CD8-positive, alpha-beta memory T cell (primary cell): ENCODE measurements at places on chromosomes 2 and 18. TPM values are rescaled to one million over a fixed set of nuclear protein-coding genes. Genes with fewer than 3 reads are reported as not detected.

Gene SLC38A11
- not detected for total RNA-seq

Gene GRP
- not detected for total RNA-seq

GRCh38 chr2:27581417-27582128, 1.3 kb upstream of the ZNF512 start:
- no peak for DNase-seq
- no peak overlapping the region for H3K27ac ChIP-seq
- peaks cover 42% of the 10 kb centered on the region for H3K4me1 ChIP-seq
- no peaks in the 10 kb centered on the region for H3K27me3 ChIP-seq
- no peak overlapping the region for H3K4me3 ChIP-seq
- H3K36me3 ChIP-seq: no peaks in the 10 kb centered on the region

GRCh38 chr2:71674158-71674851, 220.9 kb downstream of the DYSF start:
- no peaks in the 10 kb centered on the region for H3K4me1 ChIP-seq
- H3K36me3 ChIP-seq: no peaks in the 10 kb centered on the region
- H3K27me3 ChIP-seq: no peaks in the 10 kb centered on the region
- H3K4me3 ChIP-seq: no peak overlapping the region
- no peak overlapping the region for H3K27ac ChIP-seq

DNA sequence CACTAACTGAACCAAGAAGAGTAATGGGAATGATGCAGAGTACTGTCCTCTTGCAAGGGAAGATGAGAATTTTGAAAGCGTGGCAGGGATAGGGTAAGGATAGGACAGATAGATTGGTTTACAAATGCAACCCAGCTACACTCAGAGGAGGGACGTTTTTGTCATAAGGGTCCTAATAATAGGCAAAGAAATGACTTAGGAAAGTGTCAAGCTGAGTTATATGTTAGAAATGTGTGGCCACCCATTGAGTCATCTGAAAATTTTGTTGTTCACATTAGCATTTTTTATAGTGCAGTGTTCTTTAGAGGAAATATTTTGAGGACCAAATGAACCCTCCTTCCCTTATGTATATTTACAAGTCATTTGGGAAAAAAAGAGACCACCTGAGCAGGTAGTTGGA, 137.5 kb downstream of the PHLPP1 start:
- no peaks in the 10 kb centered on the region for H3K36me3 ChIP-seq
- H3K4me3 ChIP-seq: no peak overlapping the region
- no peaks in the 10 kb centered on the region for H3K4me1 ChIP-seq

GRCh38 chr18:7307030-7307429, 76.1 kb downstream of the LRRC30 start:
- no peaks in the 10 kb centered on the region for H3K36me3 ChIP-seq
- H3K4me1 ChIP-seq: no peaks in the 10 kb centered on the region
- no peak overlapping the region for H3K27ac ChIP-seq
- DNase-seq: no peak
